CMK (cell line): ENCODE measurements at places on chromosomes 7 and 10.

DNA sequence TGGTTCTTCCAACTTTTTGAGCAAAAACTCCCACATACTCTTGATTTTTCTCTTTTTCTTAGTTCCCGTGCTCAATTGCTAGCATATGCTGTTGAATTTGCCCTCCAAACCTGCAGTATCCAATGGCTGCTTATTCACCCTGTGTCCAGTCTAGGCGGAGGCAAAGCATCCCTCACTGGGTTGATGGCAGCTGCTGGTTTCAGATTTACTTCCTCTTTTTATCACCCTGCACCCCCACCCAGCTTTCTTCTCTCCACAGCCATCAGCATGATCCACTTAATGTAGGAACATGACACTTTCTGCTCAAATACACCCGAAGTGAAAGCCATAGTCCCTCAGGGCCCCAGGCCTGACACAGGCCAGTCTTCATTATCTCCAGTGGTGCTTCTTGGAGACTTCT lies 87.6 kb upstream of the ADARB2 start:
- no peak for DNase-seq

- no peak for DNase-seq
Observed at GRCh38 chr7:116782177-116782711, 80.1 kb upstream of the CAPZA2 start.

- no peak for DNase-seq
Observed at GRCh38 chr7:118053353-118053752, 130.6 kb upstream of the LSM8 start.

GRCh38 chr10:58642916-58643428 lies 130.3 kb downstream of the BICC1 start:
- DNase-seq, result no peak
